ENCODE measurements at places on chromosomes 4 and X. TPM values are rescaled to one million over a fixed set of nuclear protein-coding genes. Genes with fewer than 3 reads are reported as not detected.

- peaks cover 10% of the 10 kb centered on the region for H3K27me3 ChIP-seq
- H3K36me3 ChIP-seq = no peaks in the 10 kb centered on the region
- H3K4me3 ChIP-seq = no peak overlapping the region
- H3K4me1 ChIP-seq = peaks cover 6% of the 10 kb centered on the region
- no peak overlapping the region for H3K27ac ChIP-seq
These were observed 101.3 kb downstream of the RTL5 start for GRCh38 chrX:72030431-72030830.

DNA sequence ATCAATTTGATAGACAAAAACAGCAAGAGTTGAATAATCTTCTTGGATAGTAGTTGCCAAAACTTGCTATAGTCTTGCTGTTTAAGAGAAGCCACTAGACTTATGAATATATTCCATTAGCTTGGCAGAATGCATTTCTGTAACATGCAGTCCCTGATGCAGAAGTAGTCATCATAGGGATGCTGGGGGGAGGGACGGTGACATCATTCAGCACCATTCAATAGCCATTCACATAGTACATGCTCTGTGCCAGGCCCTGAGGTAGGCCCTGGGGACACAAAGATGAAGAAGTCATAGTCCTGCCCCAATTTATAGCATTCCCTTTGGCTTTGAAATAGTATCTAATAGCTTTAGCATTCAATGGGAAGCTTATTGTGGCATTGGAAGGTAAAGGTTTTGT, 185.5 kb upstream of the AFF2 start:
- peaks cover 14% of the 10 kb centered on the region for H3K4me1 ChIP-seq
- H3K36me3 ChIP-seq = no peaks in the 10 kb centered on the region
- no peak for DNase-seq
- no peak overlapping the region for H3K4me3 ChIP-seq
- no peak overlapping the region for H3K27ac ChIP-seq
- peaks cover 3% of the 10 kb centered on the region for H3K27me3 ChIP-seq

DNA sequence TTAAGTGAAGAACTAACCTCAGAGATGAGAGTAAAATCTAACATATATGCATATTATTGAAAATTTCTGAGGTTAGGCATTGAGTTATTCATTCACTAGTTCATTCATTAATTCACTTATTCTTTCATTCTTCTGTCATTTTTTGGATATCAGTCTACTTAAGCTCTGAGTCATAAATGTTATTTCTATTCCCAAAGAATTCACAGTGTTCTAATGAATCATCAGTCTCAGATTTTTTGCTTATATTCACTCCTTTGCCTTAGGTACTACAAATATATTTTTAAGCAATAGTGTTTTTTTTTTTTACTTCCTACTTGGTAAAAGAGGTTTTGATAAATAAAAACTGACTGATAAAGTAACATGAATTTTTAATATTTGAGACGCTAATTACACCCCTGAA, 95.2 kb upstream of the DKK2 start:
- H3K36me3 ChIP-seq = no peaks in the 10 kb centered on the region
- H3K27me3 ChIP-seq = peaks cover 3% of the 10 kb centered on the region
- H3K27ac ChIP-seq = no peak overlapping the region
- DNase-seq = no peak

- H3K36me3 ChIP-seq = no peaks in the 10 kb centered on the region
- no peaks in the 10 kb centered on the region for H3K27me3 ChIP-seq
- H3K27ac ChIP-seq = no peak overlapping the region
- no peak for DNase-seq
- no peak overlapping the region for H3K4me3 ChIP-seq
- H3K4me1 ChIP-seq = no peaks in the 10 kb centered on the region
These were observed 41.3 kb downstream of the KIF4A start for GRCh38 chrX:70331161-70331560.

GRCh38 chr4:124278477-124278876, 434.1 kb downstream of the ANKRD50 start:
- no peaks in the 10 kb centered on the region for H3K36me3 ChIP-seq
- no peak overlapping the region for H3K27ac ChIP-seq
- no peaks in the 10 kb centered on the region for H3K4me1 ChIP-seq
- no peak for DNase-seq
- no peaks in the 10 kb centered on the region for H3K27me3 ChIP-seq

DNA sequence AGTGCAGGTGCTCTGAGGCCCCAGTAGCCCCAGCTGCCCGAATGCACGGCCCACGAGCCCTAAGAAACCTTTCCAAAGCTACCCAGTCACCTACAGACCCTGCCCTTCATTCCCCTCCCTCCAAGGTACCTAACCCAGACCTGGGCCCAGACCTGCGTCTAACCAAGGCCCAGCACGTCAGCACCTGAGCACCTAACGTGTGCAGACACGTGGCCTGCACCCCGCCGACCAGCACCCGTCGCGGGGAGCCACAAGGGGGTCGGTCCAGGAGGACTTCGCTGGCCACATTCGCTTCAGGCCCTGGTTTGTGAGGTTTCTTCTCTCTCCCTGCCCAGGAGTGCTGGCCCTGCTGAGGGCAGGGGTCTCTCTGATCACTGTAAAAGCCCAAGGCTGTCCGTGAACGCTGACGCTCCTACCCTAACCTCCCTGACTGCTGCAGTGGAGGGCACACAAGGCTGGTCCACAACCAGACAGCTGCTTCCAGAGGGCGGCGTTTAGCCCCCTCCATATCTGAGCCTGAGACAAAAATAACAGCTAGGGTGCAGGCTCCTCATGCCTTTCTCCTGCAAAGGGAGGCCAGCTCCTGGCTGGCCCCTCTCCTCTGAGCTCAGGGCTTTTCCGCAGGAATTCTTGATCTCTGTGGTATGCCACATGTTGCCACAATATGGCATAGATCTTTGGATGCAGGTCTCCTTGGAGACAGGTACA, 31.8 kb downstream of the WDR1 start:
- H3K27ac ChIP-seq = no peak overlapping the region
- peaks cover 8% of the 10 kb centered on the region for H3K4me1 ChIP-seq
- peaks cover 5% of the 10 kb centered on the region for H3K27me3 ChIP-seq
- DNase-seq = no peak

DNA sequence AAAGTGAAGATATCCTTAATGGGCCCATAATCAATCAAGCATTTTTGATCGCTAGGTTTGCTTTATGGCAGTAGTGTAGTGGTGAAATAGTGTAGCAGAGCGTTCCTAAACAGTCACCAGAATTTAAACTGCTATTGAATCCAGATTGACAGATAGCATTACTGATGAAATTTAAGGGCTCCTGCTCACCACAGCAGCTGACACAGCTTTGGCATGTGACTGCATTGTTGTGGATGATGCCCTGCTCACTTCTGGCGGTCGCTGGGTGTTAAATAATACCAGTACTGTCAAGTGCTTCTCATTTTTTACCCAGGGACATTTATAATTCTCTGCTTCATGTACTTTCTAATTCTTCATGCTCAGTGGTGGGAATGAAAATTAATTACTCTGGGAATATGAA, 102.0 kb upstream of the ARHGAP24 start:
- no peaks in the 10 kb centered on the region for H3K4me1 ChIP-seq
- H3K4me3 ChIP-seq = no peak overlapping the region
- DNase-seq = no peak
- H3K27ac ChIP-seq = no peak overlapping the region
- H3K27me3 ChIP-seq = no peaks in the 10 kb centered on the region

DNA sequence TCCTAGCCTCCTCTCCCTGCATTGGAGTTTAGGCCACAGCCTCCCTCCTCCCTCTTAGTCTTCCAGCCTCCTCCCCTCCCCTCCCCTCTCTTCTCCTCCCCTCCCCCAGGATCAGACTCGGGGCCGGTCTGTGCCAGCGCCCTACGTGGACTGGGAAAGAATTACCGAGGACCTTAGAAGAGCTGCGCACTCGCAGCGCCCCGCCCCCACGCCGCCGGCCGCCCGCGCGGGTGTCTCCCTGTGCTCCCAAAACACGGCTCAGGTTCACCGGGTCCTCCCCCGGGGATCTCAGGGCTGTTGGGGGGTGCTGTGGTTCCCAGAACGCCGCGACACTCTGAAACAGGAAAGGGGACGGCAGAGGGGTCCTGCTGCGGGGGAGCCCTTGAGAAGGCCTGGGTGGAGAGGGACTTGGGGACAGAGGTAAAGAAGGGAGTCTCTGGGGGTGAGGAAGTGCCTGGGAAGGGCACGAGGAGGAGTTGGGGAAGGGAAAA, 122.3 kb upstream of the TBL1X start:
- peak overlapping the region; percentile 70 for H3K27ac ChIP-seq
- H3K36me3 ChIP-seq = no peaks in the 10 kb centered on the region
- peaks cover 42% of the 10 kb centered on the region for H3K4me1 ChIP-seq
- peak; percentile 46 for DNase-seq

DNA sequence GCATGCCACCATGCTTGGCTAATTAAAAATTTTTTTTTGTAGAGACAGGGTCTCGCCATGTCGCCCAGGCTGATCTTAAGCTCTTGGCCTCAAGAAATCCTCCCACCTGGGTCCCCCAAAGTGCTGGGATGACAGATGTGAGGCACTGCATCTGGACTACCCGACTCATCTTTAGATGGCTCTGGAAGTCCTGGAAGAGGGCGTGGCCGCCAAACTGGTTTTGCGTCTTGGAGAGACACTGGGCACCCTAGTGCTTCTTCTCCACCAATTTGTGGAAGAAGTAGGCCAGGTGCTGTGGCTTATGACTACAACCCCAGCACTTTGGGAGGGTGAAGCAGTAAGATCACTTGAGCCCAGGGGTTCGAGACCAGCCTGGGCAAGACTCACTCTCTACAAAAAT, 47.6 kb downstream of the HOPX start:
- no peaks in the 10 kb centered on the region for H3K27me3 ChIP-seq
- no peak overlapping the region for H3K4me3 ChIP-seq
- peaks cover 3% of the 10 kb centered on the region for H3K36me3 ChIP-seq
- no peaks in the 10 kb centered on the region for H3K4me1 ChIP-seq
- no peak overlapping the region for H3K27ac ChIP-seq

DNA sequence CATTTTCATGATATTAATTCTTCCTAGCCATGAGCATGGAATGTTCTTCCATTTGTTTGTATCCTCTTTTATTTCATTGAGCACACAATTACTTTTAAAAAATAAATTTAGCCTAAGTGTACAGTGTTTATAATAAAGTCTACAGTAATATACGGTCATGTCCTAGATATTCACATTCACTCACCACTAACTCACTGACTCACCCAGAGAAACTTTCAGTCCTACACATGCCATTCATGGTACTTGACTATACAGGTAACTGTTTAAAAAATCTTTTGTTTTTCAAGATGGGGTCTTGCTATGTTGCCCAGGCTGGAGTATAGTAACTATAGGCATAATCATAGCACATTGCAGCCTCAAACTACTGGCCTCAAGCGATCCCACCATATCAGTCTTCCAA, 348.1 kb downstream of the RAPGEF2 start:
- H3K4me1 ChIP-seq = no peaks in the 10 kb centered on the region
- DNase-seq = no peak
- no peaks in the 10 kb centered on the region for H3K36me3 ChIP-seq

GRCh38 chrX:154401918-154402621, 3.9 kb downstream of the RPL10 start:
- H3K4me3 ChIP-seq = no peak overlapping the region
- peaks cover 37% of the 10 kb centered on the region for H3K27me3 ChIP-seq
- no peak for DNase-seq
- H3K36me3 ChIP-seq = peaks cover 8% of the 10 kb centered on the region
- H3K27ac ChIP-seq = no peak overlapping the region

GRCh38 chr4:26152056-26152455, 168.8 kb upstream of the RBPJ start:
- no peak overlapping the region for H3K4me3 ChIP-seq
- H3K27me3 ChIP-seq = peaks cover 2% of the 10 kb centered on the region
- no peak overlapping the region for H3K27ac ChIP-seq
- DNase-seq = no peak
- no peaks in the 10 kb centered on the region for H3K4me1 ChIP-seq

- no peak overlapping the region for H3K4me3 ChIP-seq
- DNase-seq = no peak
- no peaks in the 10 kb centered on the region for H3K27me3 ChIP-seq
These were observed 3.6 kb upstream of the TDO2 start for GRCh38 chr4:155899891-155900290.

Gene CT45A2
- polyA plus RNA-seq = not detected

Gene PRKG2
- polyA plus RNA-seq = not detected

Gene EMCN
- not detected for polyA plus RNA-seq

Gene MFAP3L
- 2.9 TPM for polyA plus RNA-seq

Gene BEX5
- polyA plus RNA-seq = 5.3 TPM

Gene SYTL4
- not detected for polyA plus RNA-seq

Gene ZFP42
- not detected for polyA plus RNA-seq
